ENCODE measurements at places on chromosomes 2 and 18.

DNA sequence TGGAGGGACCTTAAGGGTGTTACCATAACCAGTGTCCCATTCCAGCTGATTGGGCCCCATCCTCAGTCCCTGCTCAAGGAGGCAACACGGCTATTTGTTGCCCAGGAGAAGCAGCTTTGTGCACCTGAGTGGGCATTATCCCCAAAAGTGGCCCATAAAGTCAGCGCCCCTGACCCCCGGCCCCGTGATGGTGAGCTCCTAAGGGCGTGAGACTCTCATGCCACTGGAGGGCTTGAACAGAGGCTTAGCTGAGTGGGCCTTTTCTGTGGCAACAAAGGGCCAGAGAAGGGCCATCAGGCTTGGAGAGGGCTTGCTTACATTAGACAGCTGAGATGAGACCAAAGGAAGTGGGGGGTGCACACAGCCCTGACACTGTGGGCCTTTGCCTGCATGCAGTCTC lies 99.2 kb upstream of the RAB6C start:
- peak; percentile 13 for DNase-seq

DNA sequence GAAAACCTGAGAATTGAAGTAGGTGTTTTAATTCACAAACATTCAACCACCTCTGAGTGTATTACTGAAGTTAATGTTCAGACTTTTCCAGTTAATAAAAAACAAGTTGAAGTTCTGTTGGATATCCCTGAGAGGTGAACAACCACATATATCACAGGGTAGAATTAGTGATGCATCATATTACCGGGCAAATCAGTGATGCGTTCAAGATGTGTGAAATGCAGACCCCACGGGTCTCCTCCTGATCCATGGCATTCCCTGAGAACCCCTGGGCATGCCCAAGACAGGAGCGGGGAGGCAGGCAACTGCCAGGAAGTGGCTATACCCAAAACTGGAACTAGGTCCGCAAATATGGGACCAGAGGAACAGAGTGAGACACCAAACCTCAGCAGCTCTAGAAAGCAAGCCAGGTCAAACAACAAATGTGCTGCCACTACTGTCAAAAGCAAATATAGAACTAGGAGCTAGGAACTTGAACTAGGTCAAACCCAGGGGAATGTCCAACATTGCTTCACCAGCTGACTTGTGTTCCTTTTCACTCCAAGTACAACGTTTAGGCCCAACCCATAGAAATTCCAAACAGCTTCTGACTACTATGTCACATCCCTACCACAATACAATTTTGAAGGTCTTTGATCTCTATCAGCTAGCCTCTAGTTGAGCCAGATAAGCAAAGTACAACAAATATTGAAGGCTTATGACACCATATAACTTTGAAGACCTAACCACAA lies 20.2 kb downstream of the PSTPIP2 start:
- no peak for DNase-seq

DNA sequence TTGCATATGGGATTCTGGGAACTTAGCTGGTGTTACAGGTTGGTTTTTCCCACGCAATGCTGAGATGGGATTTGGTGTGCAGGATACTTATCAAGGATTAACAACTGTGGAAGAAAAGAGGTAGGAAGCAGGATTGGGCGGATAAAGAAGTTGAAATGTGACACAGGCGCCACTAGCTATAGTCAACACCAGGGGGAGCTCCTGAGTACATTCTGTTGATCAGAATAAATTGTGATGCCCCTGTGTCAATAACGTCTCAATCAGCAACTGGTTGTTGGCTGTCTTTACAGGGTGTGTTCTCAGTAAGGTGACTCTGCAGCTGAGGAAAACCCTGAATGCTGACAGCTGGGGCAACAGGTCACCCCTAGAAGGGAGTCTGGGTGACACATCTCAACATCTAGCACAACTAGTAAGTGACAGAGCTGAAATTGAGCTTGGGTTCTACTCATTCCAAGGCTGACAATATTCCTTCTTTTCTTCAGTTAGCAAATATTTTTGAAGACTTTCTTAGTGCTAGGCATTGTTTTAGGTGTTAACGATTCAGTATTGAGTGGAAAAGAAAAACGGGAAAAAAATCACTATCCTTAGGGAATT lies 143.0 kb downstream of the ARL6IP6 start:
- DNase-seq = no peak

DNA sequence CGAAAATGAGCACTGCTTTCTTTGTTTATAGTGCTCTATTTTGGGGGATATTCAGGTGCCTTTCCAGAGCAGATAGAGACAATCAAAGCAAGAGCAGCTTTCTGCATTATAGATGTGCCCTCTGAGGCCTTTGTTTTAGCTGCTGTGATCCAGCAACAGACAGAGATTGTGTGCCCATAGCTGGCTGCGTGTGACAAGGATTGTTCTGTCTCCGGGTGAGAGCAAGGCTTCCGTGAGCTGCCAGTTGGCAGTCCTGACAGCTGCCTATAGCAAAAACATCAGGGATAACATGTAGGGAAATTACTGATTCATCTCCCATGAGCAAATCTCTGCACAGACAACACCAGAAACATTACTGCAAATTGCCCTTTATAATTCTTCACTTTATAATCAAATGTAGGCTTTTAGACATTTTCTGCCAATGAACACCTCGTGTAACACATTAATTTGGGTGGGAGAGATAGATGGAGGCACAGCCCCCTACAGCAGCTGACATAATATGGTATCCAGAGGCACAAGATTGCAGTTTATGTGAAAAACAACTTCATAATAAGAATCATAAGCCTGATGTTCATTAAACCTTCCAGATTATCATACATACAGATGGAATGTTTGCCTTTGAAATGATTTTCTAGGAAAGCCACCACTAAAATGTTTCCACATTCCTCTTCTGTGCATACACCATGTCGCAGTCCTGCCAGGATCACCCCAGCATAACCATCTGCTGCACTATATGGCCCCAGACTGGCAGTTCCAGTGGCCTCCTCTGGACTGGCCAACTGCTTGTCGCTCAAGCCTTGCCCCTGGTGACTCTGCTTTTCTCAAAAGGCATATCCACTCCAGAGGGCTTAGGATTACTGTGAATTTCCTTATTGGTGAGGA lies 131.2 kb downstream of the TRIB2 start:
- DNase-seq = no peak

DNA sequence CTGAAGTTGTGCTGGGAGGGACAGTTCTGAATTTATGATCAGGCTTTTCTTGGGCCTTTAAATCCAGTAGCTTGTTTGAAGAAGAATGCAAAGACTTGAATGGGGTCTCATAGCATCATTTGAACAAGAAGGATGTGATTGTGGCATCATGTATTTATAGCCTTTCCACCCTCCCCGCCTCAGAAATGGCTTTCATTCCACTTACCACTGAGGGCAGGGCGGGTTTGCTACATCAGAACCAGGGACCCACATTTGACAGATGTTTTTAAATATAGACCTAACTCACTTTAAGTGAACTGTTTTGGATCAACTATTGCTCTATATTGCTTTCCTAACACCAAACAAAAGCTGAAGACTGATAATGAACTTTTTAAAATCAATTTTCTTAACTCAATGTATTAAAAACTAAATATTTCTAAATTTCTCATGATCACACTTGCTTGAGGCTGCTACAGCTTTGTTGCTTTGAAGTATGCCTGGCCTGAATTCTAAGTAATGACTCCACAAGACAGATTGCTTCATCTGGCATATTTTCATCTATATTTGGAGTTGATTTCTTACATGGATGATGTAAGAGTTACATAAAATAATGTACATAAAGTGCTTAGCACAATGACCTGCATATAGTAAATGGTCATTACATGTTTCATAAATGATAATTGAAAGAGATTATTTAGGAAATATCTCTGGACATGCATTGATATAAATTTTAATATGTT lies 1552.9 kb upstream of the SLC39A10 start:
- DNase-seq = no peak

DNA sequence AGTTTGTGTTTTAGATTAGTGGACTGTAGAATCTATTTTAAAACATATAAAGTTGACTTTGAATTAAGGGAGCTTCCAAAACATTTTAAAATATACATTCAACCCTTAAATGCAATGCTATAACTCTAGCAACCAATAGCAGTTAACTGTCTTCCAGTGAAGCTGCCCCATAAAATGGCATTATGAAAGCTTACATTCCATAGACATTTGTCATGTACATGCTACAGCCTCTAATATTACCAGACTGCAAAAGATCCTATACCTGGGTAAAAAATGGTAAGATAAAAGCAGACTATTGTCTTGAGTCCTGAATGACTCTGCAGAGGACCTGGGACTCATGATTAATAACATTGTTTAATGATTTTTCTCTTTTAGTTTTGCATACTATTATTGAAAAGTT lies 489.4 kb downstream of the LRP1B start:
- no peak for DNase-seq

DNA sequence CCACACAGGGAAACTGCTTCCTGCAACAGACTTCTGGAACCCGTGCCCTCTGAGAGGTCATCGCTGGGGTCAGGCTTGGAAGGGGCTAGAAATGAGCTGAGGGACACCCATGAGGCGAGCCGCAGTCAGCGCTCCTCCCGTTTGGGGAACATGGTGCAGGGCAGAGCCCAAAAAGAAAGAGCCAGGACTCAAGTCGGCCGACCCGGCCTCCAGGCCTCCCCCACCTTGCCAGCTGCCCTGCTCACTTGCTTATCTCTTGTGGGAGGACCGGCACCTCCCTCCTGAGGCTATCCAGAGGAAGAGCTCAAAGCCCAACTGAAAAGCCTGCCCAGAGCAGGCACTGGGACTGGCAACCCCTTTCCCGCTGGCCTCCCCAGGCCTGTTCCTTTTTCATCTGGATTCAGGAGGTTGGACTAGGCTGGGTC lies 43.6 kb downstream of the SCTR start:
- no peak for DNase-seq

- DNase-seq = no peak
Measured at GRCh38 chr18:6010284-6010683, 115.0 kb upstream of the TMEM200C start.

DNA sequence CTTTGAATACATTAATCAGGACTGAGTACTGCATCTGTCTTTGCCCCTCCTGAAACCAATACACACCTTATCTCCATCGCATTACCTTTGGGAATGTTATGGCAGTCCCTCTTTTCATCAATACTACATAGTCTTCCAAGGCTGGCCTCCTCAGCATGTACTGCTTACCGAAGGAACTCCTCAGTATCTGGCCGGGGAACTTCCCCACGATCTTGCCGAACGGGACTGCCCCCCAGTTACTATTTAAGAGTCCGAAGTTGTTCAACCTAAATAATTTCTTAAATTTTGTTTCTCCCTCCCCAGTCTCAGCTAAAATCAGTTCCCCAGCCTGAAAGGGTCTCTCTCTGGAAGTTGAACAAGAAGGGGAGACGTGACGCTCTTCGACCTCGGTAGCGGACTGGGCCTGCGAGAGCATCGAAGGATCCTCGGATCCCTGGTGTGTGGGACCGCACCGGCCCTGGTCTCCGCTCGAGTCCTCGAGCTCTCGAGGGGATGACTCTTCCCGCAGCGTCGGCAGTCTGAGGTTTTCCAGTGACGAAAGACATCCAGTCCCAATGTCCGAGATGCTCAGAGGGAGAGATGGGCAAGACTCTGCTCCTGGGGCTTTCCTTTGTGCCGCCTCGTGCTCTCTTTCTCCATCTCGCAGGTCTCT lies 489 bp downstream of the TRMT61B start:
- DNase-seq = no peak

DNA sequence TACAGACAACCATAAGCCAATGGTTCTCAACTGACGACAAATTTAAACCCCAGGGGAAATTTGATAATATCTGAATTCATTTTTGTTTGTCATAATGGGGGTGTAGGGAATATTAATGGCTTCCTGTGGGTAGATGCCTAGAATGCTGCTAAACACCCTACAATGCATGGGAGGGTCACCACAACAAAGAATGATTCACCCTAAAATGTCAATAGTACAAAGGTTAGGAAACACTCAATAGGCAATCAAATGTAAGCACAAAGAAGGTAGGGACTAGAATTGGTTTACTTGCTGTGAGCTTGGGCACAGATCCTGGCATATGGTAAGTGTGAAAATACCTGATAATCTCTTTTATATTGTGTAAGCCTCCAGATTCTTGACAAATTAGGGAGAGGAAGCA lies 20.1 kb upstream of the FANCL start:
- no peak for DNase-seq

DNA sequence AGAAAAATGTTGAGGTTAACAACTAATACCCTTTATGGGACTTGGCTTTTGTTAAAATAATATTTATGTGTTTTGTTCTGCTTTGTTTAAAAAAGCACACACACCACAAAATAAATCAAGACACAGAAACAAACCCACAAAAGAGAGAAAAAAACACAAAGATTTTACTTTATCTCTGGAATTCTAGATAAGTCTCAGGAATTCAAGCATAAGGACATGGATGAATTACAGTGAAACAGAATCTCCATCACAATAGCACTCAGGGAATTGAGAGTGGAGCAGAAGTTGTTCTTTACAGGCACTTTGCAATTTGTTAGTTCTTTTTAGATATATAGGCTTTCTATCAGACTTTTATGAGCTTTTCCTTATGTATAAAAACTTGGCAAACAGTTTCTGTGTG lies 360.9 kb upstream of the ZC3H15 start:
- DNase-seq = no peak

DNA sequence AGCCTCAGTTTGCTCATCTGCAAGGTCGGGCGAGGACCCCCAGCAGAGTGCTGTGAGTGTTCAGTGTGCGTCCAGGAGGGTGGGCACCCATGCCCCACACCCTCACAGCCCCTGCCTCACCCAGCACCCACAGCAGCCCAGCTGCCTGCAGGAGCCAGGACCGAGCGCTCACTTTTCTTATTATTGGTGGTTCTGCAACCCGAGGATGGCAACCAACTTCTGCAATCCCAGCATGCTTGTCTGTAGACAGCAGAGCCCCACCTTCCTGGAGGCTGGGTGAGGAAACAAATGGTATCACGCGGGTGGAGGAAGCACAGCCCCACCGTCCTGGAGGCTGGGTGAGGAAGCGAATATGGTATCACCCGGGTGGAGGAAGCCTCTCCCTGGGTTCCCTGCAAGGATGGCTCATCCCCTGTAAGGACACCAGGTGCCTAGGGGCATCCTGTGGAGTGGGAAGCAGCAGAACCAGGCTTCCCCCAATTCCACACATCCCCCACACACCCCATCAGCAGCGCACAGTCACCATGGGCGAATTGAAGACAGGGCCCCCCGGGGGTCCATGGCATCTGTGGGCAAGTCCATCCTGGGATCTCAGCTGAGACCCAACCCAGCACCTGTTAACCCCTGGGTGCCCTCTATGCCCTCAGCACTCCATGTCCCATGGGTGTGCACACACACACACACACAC lies 220.5 kb upstream of the RAB6C start:
- no peak for DNase-seq

- DNase-seq = no peak
Measured at GRCh38 chr2:121521359-121521758, 9.3 kb upstream of the RNU4ATAC start.

- no peak for DNase-seq
Measured at GRCh38 chr18:45560870-45561269, 54.4 kb upstream of the SLC14A2 start.

DNA sequence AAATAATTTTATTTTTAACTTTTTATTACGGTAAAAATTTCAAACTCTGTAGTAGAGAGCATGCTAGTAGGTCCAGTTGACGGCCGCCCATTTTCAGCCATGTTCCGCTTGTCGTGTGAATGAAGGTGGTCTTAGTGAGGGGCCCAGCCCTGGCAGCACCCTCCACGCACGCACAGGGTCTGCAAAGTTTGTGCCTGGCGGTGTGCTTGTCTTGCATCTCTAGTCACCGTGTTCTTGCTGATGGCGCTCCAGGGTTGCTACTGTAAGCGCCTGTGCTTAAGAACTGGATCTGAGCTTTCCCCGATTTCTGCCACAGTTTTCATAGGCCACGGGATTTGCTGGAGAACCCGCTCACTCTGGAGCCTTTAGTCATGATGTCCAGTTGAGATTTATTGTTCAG lies 28.9 kb downstream of the LDLRAD4 start:
- DNase-seq = no peak

GRCh38 chr18:75727456-75727855 lies 300.0 kb upstream of the SMIM21 start:
- DNase-seq = no peak

Measured in breast epithelium (tissue), 4 donors.